ENCODE measurements at places on chromosomes 5 and 9.

- no peak overlapping the region for H3K4me3 ChIP-seq
- H3K4me1 ChIP-seq = no peaks in the 10 kb centered on the region
These were observed 57.3 kb upstream of the LRRC70 start for GRCh38 chr5:62521319-62521718.

DNA sequence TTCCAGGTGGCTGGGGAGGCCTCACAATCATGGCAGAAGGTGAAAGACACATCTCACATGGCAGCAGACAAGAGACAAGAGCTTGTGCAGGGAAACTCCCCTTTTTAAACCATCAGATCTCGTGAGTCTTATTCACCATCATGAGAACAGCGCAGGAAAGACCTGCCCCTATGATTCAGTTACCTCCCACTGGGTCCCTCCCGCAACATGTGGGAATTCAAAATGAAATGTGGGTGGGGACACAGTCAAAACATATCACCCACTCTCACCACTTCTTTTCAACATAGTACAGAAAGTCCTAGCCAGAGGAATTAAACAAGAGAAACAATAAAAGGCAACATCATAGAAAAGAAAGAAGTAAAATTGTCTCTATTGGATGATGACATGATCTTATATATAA lies 223.4 kb upstream of the SLC24A2 start:
- peaks cover 11% of the 10 kb centered on the region for H3K36me3 ChIP-seq
- H3K27ac ChIP-seq = no peak overlapping the region
- no peaks in the 10 kb centered on the region for H3K27me3 ChIP-seq

DNA sequence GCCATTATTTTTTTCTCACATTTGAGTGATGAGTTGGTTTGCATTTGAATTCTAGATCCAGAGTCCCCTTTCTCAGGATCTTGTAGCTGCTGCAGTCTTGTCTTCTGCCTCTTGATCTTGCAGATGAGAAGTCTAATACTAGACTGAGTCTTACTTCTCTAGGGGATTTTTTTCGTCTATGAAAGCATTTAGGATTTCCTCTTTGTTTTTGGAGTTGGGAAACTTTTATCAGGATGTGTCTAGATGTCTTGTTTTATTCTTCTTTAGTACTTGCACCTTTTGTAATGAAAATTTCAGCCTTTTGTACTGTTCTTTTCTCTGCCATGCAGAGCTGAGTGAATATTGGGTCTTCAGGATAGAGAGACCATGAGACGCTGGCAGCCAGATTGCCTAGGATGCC lies 65.4 kb downstream of the ZNF618 start:
- H3K36me3 ChIP-seq = no peaks in the 10 kb centered on the region
- no peak for DNase-seq
- no peaks in the 10 kb centered on the region for H3K4me1 ChIP-seq
- no peak overlapping the region for H3K4me3 ChIP-seq
- H3K27me3 ChIP-seq = no peaks in the 10 kb centered on the region

DNA sequence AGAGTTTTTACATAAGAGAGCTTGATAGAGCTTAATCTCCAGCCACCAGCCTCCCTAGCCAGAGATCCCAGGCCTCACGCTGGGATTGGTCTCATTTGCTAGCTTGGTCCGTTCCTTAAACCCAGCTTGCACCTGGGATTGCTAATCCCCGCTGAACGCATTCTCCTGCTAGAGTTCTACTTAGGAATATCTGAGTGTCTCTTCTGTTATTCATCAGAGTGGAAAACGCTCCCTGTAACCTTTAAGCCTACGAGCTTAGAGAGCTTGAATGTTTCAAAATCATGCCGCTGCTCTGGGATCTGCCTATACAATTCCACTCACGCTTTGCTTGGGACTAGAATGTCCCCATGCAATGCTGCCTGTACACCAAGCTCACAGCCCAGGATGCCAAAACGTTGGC lies 201.8 kb downstream of the NSG2 start:
- H3K4me1 ChIP-seq = no peaks in the 10 kb centered on the region
- no peaks in the 10 kb centered on the region for H3K27me3 ChIP-seq
- DNase-seq = no peak
- no peak overlapping the region for H3K27ac ChIP-seq
- H3K4me3 ChIP-seq = no peak overlapping the region

DNA sequence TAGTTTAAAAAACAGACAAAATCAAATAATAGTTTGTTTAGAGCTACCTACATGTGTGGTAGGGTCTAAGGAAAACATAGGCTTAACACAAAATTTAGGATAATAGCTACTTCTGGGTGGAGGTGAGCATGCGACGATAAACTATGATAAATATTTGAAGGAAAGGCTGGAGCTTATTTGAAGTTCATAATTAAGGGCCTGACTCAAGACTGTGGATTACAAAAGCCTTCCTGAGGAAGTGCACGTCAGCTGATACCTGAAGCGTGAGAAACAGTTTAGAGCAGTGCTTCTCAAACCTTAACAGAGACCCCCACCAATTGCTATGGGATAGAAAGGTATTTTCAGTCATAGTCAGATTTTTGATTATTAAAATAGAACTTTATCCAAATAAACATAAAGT lies 20.4 kb upstream of the UBLCP1 start:
- H3K27me3 ChIP-seq = peaks cover 4% of the 10 kb centered on the region
- peaks cover 50% of the 10 kb centered on the region for H3K4me1 ChIP-seq
- peak overlapping the region; percentile 84 for H3K27ac ChIP-seq
- no peak for DNase-seq

GRCh38 chr5:20605732-20606525 lies 617.9 kb upstream of the CDH18 start:
- DNase-seq = no peak
- no peaks in the 10 kb centered on the region for H3K36me3 ChIP-seq
- no peaks in the 10 kb centered on the region for H3K4me1 ChIP-seq
- no peaks in the 10 kb centered on the region for H3K27me3 ChIP-seq
- H3K27ac ChIP-seq = no peak overlapping the region

DNA sequence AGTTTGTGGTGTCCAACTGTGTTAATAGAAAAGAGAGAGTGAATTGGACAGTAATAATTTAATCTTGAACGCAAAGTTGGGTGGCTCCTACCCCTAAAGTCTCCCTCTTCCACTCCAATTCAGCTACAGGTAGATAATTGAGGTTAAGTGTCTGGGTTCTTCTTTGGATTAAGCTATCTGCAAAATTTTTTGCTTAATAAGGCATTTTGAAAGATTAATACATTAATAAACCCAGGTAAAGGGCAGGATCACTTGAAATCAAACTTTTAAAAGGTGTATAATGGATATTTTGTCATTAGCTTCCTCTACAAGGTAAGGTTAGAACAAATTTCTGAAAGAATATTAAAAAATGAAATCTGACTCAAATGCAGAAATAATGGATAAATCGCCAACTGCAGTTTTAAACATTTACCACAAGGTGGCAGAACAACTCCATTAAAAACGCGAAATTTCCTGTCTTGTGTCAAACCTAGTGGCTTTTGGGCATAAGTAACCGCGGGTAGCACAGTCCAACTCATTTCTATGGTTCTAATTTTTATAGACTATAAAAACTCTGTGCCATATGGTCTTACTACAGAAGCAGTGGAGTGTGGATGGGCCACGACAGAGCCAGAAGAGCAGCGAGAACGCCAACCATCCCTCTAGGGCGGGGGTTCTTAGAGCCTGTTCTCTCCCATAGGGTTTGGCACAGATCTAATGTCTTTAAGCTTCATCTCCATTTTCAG lies 276.5 kb downstream of the ARHGEF28 start:
- no peak for DNase-seq
- H3K27me3 ChIP-seq = peaks cover 22% of the 10 kb centered on the region
- H3K4me1 ChIP-seq = peaks cover 3% of the 10 kb centered on the region
- no peak overlapping the region for H3K4me3 ChIP-seq

GRCh38 chr5:129356846-129357245 lies 103.3 kb upstream of the ADAMTS19 start:
- no peaks in the 10 kb centered on the region for H3K36me3 ChIP-seq
- no peaks in the 10 kb centered on the region for H3K27me3 ChIP-seq
- no peak for DNase-seq
- no peaks in the 10 kb centered on the region for H3K4me1 ChIP-seq
- no peak overlapping the region for H3K27ac ChIP-seq
- no peak overlapping the region for H3K4me3 ChIP-seq

- DNase-seq = no peak
- peaks cover 15% of the 10 kb centered on the region for H3K27me3 ChIP-seq
- H3K27ac ChIP-seq = no peak overlapping the region
- H3K36me3 ChIP-seq = no peaks in the 10 kb centered on the region
These were observed 62.3 kb upstream of the ZFR start for GRCh38 chr5:32506799-32507198.

DNA sequence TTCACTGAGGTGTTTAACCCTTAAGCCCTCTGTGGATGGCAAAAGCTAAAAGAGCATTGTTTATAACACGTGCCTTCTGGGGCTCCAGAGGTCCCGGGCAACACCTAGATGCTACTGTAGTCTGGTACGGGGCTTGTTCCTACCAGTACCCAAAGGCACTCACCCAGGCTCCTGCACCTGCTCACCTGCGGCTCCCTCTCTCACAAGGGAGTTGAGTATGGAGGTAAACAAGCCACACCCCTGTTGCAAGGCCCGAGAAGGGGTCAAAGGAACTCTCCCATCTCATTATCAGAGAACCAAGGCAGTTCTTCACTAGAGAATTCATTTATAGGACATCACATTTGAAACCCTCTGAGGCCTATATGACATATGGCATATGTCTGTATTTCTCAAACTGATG lies 53.4 kb upstream of the IL6ST start:
- no peak overlapping the region for H3K27ac ChIP-seq
- H3K4me1 ChIP-seq = peaks cover 39% of the 10 kb centered on the region
- no peak overlapping the region for H3K4me3 ChIP-seq

DNA sequence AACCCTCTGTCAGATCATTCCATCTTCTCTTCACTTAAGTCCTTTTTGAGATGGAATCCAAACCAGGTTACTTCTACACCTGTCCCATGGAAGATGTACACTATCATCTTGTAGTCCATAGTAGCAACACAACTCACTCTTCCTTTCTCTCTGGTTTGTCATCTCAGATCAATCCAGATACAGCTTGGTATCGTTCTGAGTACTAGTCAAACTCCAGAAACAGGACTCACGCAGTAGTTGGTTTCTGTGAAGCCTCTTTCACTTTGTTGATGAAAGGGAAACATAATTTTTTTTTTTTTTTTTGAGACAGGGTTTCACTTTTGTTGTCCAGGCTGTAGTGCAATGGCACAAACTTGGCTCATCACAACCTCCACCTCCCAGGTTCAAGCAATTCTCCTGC lies 484.0 kb downstream of the PRDM9 start:
- H3K4me1 ChIP-seq = no peaks in the 10 kb centered on the region
- no peak overlapping the region for H3K27ac ChIP-seq
- no peak overlapping the region for H3K4me3 ChIP-seq

DNA sequence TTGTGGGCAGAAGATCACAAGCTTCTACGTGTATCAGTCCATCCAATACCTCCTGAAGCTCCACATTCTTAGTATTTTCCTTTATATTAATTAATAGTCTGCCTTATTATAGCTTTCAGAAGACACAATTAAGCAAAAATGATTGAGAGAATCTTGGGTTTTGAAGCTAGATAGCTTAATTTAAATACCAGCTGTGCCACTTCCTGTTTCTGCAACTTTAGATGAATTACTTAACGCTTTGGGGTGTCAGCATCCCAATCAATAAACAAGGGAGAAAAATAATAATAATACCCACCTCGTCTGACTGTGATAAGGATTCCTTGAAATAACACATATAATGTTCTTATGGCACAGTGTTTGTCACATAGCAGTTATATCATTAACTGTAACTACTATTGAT lies 44.7 kb upstream of the HTR4 start:
- H3K27me3 ChIP-seq = peaks cover 31% of the 10 kb centered on the region
- no peak overlapping the region for H3K4me3 ChIP-seq
- peaks cover 4% of the 10 kb centered on the region for H3K4me1 ChIP-seq
- H3K27ac ChIP-seq = no peak overlapping the region
- no peak for DNase-seq
- no peaks in the 10 kb centered on the region for H3K36me3 ChIP-seq

GRCh38 chr9:116777116-116777515 lies 90.0 kb downstream of the TRIM32 start:
- no peak overlapping the region for H3K27ac ChIP-seq
- H3K4me1 ChIP-seq = no peaks in the 10 kb centered on the region
- H3K4me3 ChIP-seq = no peak overlapping the region
- no peaks in the 10 kb centered on the region for H3K36me3 ChIP-seq
- DNase-seq = no peak

DNA sequence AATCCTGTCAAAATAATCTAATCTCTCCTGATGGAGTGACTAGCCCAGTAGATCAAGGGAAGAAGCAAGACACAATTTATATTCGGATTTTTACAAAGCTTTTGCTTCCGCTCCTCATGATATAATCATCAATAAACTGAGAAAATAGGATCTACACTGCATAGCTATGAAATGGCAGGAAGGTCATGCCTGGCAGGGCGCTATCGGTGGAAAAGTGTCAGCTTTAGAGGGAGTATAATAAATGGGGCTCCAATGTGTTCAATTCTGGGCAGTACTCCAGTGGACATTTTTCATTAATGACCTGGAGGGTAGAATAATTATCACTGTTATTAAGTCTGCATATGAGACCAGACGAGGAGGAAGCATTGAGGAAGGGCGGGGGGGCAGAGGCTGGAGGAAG lies 1013.3 kb upstream of the DMAC1 start:
- no peak overlapping the region for H3K4me3 ChIP-seq
- DNase-seq = no peak
- H3K27me3 ChIP-seq = no peaks in the 10 kb centered on the region

DNA sequence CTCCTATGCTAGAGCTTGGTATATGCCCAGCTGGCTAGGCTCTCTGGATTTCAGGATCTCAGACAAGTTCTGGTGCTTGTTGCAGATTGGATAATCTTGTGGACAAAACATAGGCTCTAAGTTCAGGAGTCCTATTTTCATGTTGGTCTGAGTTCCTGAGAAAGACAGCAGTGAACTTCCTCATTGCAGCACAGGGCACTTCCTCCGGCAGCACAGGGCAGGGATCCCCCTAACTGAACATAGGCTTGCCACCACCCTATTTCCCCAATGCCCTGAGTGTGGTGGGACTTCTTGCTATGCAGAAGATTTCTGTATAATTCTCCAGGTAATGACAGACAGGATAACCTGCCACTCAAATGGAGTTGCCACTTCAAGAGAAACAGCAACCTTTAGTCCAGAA lies 220.1 kb downstream of the PIK3R1 start:
- H3K36me3 ChIP-seq = peaks cover 2% of the 10 kb centered on the region
- no peak for DNase-seq
- peaks cover 57% of the 10 kb centered on the region for H3K4me1 ChIP-seq
- peaks cover 8% of the 10 kb centered on the region for H3K27me3 ChIP-seq
- H3K4me3 ChIP-seq = no peak overlapping the region

DNA sequence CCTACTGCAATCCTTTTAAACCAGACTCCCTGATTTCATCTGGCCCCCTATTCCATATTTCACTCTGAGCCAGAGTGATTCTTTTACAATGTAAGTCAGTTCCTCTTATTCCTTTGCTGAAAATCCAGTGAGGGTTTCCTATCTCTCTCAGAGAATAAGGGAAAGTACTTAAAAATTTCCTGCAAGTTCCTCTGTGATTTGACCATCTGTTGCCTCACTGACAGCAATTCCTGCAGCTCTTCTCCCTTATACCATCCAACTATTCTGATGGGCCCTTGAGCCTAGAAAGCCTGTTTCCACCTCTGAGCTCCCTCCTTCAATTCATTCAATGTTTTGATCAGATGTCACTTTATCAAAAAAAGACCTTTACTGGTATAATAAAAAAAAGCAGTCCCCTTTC lies 317.1 kb upstream of the CCNH start:
- no peaks in the 10 kb centered on the region for H3K4me1 ChIP-seq
- H3K4me3 ChIP-seq = no peak overlapping the region

GRCh38 chr9:104843644-104844240 lies 79.8 kb downstream of the NIPSNAP3B start:
- H3K4me1 ChIP-seq = no peaks in the 10 kb centered on the region
- H3K27me3 ChIP-seq = no peaks in the 10 kb centered on the region
- no peak for DNase-seq

GRCh38 chr5:151071848-151072629 lies 8.8 kb downstream of the TNIP1 start:
- H3K36me3 ChIP-seq = peaks cover 60% of the 10 kb centered on the region
- DNase-seq = no peak
- no peak overlapping the region for H3K27ac ChIP-seq
- H3K27me3 ChIP-seq = no peaks in the 10 kb centered on the region

All from activated naive CD8-positive, alpha-beta T cell treated with anti-CD3 and anti-CD28 coated beads, Interleukin-2, amount 50 U/mL, for 24 hours (primary cell).